ENCODE measurements at places on chromosomes 5 and 9.

- DNase-seq: no peak
These were observed 168.5 kb downstream of the SAXO1 start for GRCh38 chr9:18864516-18864915.

- no peak for DNase-seq
These were observed 17.1 kb downstream of the TMEM8B start for GRCh38 chr9:35845824-35846771.

DNA sequence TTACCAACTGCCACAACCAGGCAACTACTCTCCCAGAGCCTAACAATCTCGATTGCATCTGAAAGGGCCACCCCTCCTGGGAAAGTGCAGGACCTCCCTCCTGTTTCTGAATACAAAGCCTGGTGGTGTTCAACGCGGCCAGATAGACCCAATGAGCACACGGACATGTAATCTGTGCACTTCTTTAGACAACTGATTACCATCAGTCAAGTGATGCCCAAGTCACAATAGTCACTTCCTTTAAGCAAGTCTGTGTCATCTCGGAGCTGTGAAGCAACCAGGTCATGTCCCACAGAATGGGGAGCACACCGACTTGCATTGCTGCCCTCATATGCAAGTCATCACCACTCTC, 739 bp downstream of the C9orf72 start:
- DNase-seq: peak; percentile 81

DNA sequence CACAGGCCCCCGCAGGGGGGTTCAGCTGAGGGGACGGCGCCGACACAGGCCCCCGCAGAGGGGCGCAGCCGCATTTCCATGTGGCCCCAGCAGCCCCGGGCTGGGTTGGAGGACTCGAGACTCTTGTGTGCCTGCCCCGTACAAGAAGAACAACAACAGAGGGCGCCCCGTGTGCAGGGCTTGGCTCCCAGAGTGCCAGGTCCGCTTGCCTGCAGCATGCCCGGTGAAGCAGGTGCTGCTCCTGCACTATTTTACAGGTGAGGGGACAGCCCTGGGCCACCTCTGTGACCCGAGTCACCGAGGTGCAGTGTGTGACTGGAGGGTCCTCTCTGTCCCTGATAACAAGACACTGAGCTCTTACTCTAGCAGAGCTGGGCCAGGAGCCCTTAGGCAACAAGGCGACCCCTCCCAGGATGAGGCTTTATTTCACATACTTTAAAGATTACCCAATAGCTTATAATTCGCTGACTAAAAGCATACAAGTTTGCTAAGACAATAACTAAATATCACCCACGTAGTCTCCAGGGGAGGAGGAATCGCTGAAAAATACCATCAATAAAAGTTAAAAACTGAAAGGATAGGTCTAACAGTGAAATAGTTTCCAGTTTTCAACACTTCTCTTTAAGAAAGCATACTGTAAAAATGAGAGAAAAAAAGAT, 41.7 kb upstream of the SLC9A3 start:
- no peak for DNase-seq

GRCh38 chr9:38423273-38423972, 831 bp downstream of the IGFBPL1 start:
- no peak for DNase-seq

DNA sequence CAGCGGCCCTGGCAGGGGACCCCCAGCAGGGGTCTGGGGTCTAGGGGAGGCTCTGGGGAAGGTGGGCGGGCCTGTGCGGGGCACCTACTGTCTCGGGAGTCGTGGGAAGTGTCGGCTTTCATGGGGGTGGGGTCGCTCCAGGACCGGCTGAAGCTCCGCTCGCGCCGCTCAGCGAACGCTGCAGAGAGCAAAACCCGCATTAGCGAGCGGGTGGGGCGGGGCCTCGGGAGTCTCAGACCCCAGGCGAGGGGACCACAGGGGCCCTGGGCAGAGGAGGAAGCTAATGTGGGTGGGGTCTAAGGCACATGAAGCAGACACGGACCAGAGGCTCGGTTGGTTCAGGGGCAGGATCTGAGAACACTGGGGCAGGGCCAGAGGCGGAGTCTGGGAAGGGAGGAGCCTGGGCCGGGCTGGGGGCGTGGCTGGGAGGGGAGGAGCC, 5.5 kb downstream of the NSMF start:
- DNase-seq: peak; percentile 76

DNA sequence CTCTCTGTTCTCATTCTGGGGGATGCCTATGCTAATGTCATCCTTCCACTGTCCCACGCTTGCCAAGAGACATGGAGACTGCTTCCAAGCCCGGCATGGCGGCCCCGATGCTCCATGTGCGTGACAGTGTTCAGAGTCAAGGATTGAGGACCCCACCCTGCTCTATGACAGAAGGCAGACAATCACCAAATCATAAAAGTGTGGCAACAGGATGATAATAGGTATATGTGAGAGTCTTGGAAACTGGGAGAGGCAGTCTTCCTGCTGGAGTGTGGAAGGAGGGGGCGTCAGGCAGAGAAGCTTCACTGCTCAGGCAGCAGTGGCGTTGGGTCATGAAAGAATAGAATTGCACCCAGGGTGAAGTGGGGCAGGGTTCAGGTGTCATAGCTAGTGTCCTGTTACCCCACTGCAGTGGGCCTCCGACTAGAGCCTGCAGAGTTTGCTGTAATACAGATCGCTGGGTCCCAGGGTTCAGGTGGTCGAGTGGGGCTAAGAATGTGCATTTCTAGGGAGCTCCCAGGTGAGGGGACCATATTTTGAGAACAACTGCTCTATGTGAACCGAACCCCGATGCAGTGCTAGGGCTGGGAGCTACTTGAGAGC, 12.5 kb upstream of the GADD45G start:
- no peak for DNase-seq

GRCh38 chr5:158435161-158435616, 576.2 kb upstream of the CLINT1 start:
- peak; percentile 50 for DNase-seq

DNA sequence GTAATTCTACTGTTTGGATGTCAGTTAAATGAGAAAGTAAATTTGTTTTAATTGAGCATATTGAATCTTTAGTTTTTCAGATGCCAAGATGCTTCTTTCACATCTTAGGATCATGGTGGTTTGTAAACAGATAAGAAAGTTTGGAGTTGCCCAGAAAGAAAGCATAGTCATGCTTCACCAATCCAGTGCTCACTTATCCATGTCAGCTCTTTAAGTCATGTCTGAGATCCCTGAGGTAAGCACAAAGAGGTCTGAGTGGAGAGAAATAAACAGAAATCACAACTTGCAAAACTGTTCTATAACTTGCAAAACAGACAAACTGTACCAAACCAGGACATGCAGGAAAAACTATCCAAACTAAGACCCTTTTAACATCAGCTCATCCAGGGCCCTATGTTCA, 87.7 kb downstream of the OSTF1 start:
- no peak for DNase-seq

DNA sequence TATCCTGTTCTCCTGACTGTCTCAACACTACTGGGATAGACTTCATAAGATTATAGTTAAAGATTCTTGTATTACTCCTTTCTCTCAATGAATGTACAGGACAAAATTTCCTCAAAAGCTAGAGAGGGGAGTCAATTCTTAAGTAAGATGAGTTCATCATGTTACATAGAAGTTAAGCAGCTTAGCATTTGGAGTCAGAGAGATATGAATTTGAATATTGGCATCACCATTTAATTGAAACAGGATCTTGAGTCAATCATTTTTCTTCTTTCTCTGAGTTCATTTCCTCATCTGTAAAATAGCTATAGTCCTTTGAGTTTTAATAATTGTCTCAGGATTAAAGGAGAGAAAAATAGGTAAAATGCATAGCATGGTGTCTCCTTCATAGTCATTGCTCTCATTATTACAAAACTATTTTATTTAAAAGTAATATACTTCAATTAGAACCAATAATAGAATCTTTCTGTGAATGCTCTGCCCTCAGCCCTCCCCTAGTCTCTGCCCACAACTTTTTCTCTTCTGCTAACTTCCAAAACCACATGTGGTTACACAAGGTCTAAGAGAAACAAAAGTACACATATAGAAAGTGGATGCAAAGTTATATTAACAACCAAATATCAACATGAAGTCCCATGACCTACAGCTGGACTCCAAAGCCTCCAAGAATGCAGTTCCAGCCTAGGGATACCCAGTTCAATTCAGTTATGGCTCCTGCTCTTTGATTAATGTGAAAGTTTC, 265.6 kb downstream of the TLE1 start:
- no peak for DNase-seq

- DNase-seq: peak; percentile 49
These were observed 3.3 kb downstream of the CYFIP2 start for GRCh38 chr5:157269165-157269671.

GRCh38 chr5:149450199-149450598, 71.1 kb upstream of the IL17B start:
- DNase-seq: no peak

GRCh38 chr9:19223724-19224123, 6.8 kb upstream of the DENND4C start:
- no peak for DNase-seq

DNA sequence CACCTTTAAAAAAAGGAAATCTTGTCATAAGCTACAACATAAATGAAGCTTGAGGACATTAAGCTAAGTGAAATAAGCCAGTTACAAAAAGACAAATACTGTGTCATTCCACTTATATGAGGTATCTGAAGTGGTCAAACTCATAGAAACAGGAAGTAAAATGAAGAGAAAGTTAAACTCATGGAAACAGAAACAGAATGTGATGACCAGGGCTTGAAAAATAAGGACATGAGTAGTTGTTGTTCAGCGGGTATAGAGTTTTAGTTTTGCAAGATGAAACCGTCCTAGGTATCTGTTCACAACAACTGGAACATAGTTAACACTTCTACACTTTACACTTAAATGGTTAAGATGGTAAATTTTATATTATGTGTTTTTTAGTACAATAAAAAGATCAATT, 47.8 kb upstream of the SLC1A3 start:
- DNase-seq: no peak

GRCh38 chr5:157571357-157571827, 4.2 kb downstream of the ADAM19 start:
- DNase-seq: peak; percentile 14

DNA sequence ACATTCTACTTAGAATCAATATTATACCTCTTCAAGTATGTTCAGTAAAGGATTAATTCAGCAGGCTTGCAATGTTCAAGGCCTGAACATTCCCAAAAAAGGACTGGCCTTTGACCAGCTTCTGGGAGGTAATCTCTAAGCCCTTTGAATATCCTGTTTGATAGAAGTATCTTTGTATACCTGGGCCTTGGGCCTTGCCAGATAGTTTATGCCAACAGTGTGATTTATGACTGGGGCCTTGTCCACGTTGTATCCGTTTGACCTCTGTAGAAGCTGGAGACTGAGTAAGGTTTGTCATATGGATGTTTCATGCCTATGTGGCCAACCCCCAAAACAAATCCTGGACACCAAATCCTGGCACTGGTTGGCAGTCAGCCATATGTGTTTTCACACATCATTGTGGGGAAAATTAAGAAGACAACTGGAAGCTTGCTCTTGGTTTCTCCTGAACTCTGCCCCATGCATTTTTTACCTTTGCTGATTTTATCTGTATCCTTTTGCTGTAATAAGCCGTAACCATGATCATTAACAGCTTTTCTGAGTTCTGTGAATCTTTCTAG, 92.1 kb downstream of the RMI1 start:
- no peak for DNase-seq

GRCh38 chr5:75335952-75336614, 937 bp upstream of the HMGCR start:
- no peak for DNase-seq

- DNase-seq: no peak
These were observed 54.8 kb downstream of the HRH2 start for GRCh38 chr5:175712681-175713085.

- no peak for DNase-seq
These were observed 6.9 kb upstream of the PDLIM4 start for GRCh38 chr5:132250547-132250946.

GRCh38 chr5:129689045-129689444, 58.8 kb upstream of the MINAR2 start:
- no peak for DNase-seq

GRCh38 chr5:55724281-55724680, 12.2 kb upstream of the SLC38A9 start:
- no peak for DNase-seq

- DNase-seq: no peak
These were observed 22.3 kb downstream of the RPS23 start for GRCh38 chr5:82255844-82256243.

GRCh38 chr5:144390133-144390532, 219.5 kb downstream of the KCTD16 start:
- DNase-seq: no peak

DNA sequence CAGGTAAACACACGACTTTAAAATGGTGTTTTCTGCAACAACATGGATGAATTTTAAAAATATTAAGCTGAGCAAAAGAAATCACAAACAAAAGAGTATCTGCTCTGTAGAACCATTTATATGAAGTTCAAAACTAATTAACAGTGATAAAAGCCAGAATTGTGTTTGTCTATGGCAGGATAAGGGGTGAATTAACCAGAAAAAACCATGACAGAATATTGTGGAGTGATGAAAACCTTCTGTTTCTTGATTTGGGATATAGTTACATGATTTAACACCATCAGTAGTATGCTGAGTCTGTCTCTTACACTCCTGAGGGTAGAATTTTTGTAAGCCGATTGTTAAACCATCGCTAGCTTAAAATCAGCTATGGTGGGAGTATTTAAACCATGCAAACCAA, 101.7 kb upstream of the ZNF366 start:
- DNase-seq: no peak

DNA sequence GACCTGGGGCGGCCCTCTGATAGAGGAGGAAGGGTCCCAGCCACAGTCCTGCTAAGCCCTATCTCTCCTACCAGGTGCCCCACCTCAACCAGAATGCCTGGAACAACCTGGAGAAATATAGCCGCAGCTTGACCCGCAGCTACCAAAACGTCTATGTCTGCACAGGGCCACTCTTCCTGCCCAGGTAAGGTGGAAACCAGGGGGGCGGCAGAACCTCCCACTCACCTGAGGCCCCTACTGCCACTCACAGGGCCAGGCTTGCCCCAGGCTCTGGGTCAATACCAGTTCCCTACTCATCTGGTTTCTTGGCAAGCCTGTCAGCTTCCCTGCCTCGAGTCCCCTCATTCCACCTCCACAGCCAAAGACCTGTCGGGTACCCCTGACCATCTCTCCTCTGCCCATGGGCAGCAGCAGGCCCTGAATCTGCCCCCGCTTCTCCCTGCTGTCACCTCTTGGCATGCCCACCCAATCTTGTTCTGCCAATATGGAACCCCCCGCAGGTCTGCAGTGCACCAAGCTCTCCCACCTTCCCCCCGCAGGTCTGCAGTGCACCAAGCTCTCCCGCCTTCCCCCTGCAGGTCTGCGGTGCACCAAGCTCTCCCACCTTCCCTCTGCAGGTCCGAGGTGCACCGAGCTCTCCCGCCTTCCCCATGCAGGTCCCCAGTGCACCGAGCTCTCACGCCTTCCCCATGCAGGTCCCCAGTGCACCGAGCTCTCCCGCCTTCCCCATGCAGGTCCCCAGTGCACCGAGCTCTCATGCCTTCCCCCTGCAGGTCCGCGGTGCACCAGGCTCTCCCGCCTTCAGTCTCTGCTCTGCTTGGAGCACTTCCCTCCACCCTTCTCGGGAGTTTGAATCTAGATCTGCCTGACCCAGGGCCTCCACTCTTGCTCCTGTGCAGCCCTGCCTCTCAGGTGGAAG, 2.6 kb downstream of the ENDOG start:
- DNase-seq: no peak

Data from activated naive CD4-positive, alpha-beta T cell treated with anti-CD3 and anti-CD28 coated beads for 36 hours (primary cell).